ENCODE measurements at places on chromosomes 16 and 17. TPM values are rescaled to one million over a fixed set of nuclear protein-coding genes. Genes with fewer than 3 reads are reported as not detected.
A peak's percentile ranks its signal among the peaks of the same experiment; 100 is the strongest.

The CCDC47 gene
- 139 TPM for total RNA-seq

The FOXO3B gene
- 2.0 TPM for total RNA-seq

The MARVELD3 gene
- 108 TPM for total RNA-seq

DNA sequence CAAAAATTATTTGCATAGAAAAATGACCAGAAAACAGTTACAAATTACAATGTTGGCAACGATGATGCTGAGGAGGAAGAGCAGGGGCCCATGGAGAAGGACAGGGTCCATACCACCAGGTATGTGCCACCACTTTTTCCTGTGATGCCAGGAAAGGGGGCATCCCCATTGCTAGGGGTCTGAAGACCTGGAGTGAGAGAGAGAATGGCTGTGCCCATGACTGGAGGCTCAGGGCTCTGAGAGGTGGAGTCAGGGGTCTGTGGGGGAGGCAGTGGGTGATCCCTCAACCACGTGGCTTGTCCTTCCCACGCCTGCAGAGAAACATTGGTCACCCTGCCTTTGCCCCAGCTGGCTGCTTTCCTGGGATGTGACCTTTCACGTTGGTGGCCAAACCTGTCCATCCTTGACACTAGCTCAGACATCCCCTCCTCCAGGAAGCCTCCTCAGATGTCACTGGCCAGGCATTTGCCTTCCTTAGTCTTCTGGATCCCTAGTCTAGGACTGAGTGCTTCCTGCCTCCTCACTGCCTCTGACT, 51.4 kb downstream of the SOCS1 start:
- no peak for DNase-seq

- peak; percentile 93 for DNase-seq
Observed at GRCh38 chr17:4560421-4560820, at the start of gene GGT6. Gene GGT6, minus strand, starts transcription at chr17:4560577. Its CDS starts 56 bp downstream, at chr17:4560521.

DNA sequence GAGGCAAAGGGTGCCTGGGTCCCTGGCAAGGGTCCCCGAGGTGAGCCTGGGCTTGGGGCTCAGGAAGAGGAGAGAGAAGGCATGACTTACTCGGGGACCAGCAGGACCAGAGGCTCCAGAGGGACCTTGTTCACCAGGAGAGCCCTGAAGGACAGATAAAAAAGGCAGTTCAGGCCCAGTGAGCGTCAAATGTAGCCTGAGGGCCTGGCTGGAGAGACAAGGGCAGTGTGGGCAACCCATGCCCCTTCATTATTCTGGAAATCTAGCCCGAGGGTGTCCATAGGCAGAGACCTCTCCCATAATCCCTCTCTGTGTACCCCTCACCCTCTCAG, 14.1 kb downstream of the COL1A1 start:
- DNase-seq: no peak

The TPPP3 gene
- total RNA-seq: 3.8 TPM

- DNase-seq: no peak
Observed at GRCh38 chr17:82215095-82215971, 2.7 kb upstream of the CCDC57 start.

- no peak for DNase-seq
Observed at GRCh38 chr16:17364319-17365210, 106.2 kb downstream of the XYLT1 start.

- no peak for DNase-seq
Observed at GRCh38 chr17:69921046-69921445, 154.0 kb upstream of the KCNJ16 start.
